ENCODE measurements at places on chromosomes 11 and 22.

DNA sequence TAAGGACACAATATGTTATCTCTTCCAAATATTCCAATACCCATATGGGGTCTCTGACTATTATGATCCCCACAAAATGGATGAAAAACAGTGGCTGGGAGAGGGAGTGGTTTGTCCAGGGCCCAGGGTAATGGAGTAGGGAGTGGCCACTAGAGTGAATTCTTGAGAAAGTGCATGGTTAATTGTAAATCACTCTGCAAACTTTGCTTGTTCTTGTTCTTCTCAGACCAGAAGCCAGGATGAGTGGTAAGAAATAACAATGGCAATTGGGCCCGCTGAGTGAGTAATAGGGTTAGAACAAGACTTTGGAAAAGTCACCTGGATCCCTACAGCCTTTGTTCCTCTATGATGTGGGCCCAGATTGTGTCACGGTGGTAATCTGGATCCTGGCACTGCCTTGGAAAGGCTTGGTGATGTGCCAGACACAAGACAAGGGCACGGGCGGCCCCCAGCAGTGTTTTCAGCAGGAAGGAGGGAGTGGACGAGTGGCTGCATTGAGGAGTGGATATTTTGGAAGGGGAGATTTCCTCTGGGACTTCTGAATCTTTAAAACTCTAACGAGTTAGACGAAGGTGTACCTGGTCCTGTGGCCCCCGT, 18.2 kb upstream of the KIRREL3 start:
- DNase-seq: no peak

- no peak for DNase-seq
Observed at GRCh38 chr11:69280451-69280850, 13.5 kb upstream of the MYEOV start.

DNA sequence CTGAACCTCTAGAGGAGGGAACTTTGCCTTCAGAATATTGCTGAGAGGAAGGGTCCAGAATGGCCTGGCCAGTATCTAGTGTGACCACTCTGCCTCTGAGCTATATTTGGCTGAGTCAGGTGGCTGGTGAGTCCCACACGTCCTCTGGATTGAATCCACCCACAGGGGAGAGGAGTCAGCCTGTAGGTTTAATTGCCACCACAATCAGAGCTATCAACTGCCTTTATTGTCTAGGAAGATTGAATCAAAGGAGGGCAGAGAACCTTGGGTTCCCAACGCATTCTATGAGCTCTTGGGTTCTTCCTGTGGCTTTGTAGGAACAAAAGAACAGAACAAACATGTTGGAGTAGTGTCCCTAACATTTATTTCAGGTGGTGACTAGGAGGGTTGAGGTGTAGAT, 67.7 kb downstream of the ST3GAL4 start:
- DNase-seq: no peak

GRCh38 chr11:73995247-73995646, 12.6 kb upstream of the UCP2 start:
- peak; percentile 36 for DNase-seq

- DNase-seq: no peak
Observed at GRCh38 chr11:1640076-1640946, 10.7 kb downstream of the KRTAP5-5 start.

- DNase-seq: peak; percentile 55
Observed at GRCh38 chr11:131064373-131064991, 148.2 kb upstream of the SNX19 start.

- DNase-seq: no peak
Observed at GRCh38 chr11:133382131-133382812, 150.0 kb downstream of the OPCML start.

- DNase-seq: no peak
Observed at GRCh38 chr11:47280099-47280498, 10.2 kb downstream of the MADD start.

DNA sequence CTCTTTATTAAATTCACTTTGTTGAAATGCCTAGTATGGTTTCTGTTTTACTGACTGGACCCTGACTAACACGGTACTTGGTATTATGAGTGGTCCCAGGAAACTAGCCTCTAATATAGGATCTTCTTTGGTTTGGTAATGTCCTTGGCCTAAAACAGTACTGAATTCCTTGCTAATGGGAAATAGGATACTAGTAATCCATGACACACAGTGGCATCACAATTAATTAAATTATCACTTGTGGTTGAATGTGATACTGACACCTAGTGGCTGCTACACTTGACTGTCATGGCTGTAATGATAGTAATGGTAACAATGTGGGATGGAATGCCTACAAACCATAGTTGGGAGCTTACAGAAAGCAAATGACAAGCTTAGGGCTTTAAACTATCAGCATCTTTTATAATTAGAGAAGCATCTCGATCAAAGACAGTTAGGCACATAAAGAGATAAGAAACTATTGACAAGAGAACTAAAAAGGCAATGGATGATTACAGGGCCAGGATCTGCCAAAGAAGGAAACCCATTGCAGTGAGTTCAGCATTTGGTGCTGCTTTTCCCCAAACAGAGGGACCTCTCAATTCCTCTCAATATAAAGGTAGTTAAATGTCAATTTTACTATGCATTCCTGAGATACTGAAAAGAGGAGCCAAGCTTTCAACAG, 8.6 kb downstream of the DNHD1 start:
- peak; percentile 92 for DNase-seq

GRCh38 chr11:128546916-128547315, 40.4 kb downstream of the ETS1 start:
- DNase-seq: no peak

DNA sequence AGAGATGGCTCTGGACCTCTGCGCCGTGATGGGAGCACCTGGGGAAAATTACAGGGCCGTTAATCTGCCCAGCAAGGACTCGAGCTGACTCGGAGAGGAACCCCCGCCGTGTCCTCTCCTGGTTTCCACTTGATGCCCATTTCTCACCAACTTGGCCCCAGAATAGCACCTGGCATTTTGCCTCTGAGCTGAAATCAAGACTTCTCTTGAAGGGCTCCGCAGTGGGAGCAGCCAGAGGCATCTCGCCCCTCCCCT, 19.0 kb upstream of the CABP7 start:
- no peak for DNase-seq

GRCh38 chr11:121741351-121741760, 288.6 kb upstream of the SORL1-AS1 start:
- DNase-seq: no peak

DNA sequence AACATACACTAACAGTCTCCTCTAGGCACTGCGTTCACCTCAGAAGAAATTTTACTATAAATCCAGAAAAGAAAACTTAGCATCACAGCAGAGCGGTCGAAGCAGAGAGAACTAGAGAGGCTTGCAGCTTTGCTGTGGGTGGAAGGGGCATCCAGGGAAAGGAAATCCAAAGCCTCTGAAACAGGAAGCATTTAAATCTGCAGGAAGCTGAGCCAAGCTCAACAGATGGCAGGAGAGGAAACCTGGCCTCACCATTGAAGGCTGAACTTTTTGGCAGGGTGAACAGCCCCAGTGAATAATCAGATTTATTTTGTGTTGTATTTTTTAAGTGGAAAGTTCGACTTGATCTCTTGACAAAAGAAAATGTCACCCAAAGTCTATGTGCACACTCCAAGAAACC, 858.1 kb downstream of the OPCML start:
- DNase-seq: no peak

- no peak for DNase-seq
Observed at GRCh38 chr11:77771135-77771534, 49.4 kb downstream of the RSF1 start.

DNA sequence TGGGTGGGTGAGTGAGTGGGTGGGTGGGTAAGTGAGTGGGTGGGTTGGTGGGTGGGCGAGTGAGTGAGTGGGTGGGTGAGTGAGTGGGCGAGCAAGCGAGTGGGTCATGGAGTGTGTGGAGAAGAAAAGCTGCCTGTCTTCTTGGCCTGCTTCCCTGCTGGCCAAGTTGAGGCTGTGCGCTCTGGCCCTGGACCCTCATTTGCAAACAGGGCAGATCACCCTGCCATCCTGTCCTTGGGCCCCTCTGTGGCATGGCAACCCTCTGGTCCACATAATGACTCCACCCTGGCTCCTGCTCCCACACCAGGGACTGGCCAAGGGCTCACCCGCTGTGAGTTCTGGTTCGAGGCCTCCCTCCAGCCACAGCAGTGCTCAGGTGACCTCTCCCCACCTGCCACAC, 35.1 kb downstream of the CAPN1 start:
- DNase-seq: no peak

GRCh38 chr22:31344578-31345330, 1.4 kb downstream of the PATZ1 start:
- DNase-seq: no peak

DNA sequence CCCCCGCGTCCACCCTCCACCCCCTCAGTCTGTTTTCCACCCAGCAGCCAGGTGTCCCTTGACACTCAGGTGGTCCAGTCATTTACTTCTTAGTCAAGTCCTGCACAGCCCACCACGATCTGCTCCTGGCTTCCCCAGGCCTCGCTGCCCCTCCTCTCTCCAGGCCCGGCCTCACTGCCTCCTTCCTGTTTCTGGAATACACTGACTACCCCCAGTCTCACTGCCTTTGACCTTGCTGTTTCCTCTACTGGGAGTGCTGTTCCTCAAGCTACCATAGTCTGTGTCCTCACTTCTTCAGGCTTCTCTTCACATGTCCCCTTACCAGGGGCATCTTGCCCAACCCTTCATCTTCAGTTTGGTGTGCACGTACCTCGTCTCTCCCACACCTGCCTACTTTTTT, 7.4 kb downstream of the MCM5 start:
- no peak for DNase-seq

- DNase-seq: no peak
Observed at GRCh38 chr22:43228330-43228729, 41.4 kb upstream of the TTLL12 start.

DNA sequence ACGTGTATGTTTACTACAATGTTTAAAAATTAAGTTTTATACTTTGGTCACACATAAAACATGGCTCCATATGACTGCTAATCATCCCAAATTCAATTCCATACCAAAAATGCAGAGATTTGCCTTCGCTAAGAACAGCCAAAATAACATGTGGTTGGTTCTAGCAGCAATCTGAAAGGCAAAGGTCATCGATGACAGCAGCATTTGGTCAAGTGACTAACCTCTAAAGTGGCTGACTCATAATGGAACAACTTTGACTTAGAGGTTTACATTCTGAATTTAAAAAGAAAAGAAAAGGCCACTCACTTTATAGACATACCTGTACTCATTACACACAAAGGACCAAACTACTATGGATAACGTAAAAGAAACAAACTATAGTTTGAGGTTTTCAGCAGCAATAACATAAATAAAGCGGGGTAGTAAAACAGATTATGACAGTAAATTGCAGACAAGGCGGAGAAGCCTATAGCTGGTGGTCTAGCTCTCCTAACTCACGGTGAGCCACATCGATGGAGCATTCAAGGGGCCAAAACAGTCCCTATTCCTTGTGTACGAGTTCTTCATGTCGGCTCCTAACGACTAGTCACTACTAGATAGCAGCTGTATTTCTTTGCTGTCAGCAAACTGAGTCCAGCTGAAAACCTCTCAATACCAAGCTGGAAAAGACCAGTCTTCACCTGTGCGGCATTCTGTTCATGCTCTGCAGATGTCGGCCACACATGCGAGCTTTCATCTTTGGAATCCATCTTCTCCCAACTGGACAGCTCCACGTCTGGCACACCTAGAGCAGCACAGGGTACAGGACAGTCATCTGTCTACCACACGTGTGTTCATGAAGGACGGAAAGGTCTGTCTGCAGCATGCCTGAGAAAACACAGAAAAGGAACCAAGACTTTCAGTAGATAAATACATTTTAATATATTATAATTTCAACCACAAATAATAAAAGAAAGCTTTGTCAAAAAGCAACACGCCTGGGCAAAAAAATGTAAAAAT, 42.1 kb downstream of the PRDM10 start:
- peak; percentile 88 for DNase-seq

DNA sequence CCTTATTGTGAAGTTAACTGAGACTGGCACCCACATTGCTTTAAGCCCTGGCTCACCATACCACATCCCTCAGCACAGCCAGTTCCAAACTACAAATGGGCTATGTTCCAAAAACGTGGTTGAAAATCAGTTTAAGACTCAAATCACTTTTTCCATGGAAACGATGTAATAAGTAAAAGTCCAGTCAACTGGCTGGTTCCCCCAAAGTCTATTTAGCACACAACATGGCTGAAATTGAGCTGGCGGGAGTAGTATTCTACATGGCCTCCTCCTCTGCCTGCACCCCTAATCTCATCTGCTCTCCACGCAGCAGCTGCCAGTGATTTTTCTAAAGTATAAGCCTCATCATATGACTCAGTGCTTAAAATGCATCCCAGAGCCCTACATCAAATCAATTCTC, 40.9 kb upstream of the BIRC3 start:
- no peak for DNase-seq
